Stimulated activated CD8-positive, alpha-beta memory T cell treated with anti-CD3 and anti-CD28 coated beads, Interleukin-2, amount 100 ng/mL, for 1 hour (primary cell): ENCODE measurements at places on chromosomes 2 and 18.

DNA sequence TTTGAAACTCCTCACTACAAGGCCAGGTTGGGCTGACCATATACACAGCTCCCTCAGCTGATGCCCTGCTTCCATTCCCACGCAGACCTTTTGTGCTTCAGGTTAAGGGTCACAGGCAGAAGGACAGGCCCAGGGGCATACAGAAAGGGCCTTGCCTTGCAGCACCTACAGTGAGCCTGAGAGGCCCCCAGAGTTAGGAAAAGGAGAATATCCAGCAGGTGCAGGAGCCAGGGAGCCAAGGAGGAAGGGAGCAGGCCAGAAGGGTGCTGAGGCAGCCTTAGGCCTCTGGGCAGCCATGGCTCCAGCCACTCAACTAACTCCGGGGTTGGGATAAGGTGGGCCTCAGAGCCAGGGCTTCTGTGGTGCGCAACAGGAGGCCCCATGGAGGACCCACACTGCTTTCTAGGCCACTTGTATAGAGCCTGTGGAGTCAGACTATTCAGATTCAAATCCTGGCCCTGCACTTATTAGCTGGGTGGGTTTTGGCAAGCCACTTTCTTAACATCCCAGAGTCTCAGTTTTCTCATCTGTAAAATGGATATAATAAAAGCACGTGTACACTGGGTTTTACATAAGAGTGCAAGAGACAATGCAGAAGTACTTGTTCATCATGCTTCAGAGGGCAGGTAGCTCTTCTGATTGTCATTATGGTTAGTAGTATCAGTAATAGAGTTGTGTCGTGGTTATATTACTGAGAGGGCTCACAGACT, 214.6 kb upstream of the HAAO start:
- no peak for DNase-seq

- DNase-seq = no peak
Measured at GRCh38 chr18:9418047-9418690, 57.1 kb upstream of the RALBP1 start.

DNA sequence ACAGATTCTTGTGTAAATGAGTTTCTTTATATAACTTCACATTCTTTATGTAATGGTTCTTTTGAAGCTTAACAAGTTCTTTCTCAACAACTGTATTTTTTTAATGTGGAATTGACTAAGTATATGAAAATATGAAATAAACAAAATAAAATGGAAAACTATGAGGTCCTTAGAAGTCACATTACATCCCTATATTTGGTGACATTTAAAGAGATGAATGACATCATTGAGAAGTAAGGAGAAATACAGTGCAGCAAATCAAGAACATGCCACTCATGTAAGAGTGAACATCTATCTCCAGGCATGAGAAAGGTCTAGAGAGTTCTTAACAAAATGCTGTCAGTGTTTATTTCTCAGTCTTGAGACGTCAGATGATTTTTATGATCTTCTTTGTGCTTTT, 39.0 kb upstream of the AAK1 start:
- no peak for DNase-seq

DNA sequence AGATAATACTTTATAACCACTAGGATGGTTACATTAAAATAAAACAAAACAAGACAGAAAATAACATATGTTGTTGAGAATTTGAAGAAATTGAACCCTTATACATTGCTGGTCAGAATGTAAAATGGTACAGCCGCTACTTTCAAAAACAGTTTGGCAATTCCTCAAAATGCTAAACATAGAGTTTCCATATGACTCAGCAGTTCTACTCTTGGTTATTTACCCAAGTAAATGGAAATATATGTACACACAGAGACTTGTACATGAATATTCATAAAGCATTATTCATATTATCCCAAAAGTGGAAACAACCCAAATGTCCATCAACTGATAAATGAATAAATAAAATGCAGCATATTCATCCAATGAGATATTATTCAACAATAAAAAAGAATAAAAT, 92.5 kb upstream of the LRATD1 start:
- no peak for DNase-seq

- DNase-seq = no peak
Measured at GRCh38 chr18:32346671-32347070, 124.0 kb downstream of the GAREM1 start.
